Activated T-helper 17 cell treated with anti-CD3 and anti-CD28 coated beads, Interleukin-2, amount 50 U/mL, for 72 hours (primary cell): ENCODE measurements at places on chromosomes 6 and 20. TPM values are rescaled to one million over a fixed set of nuclear protein-coding genes. Genes with fewer than 3 reads are reported as not detected.

The TCP11 gene
- total RNA-seq = not detected

The GPX5 gene
- total RNA-seq = not detected

The MAN1A1 gene
- total RNA-seq = 19.1 TPM

GRCh38 chr6:39791850-39792539 is at the start of gene DAAM2:
Gene DAAM2 (plus strand): TSS chr6:39792376. CDS start chr6:39856303, 63,927 bp downstream.
- no peak for ATAC-seq

DNA sequence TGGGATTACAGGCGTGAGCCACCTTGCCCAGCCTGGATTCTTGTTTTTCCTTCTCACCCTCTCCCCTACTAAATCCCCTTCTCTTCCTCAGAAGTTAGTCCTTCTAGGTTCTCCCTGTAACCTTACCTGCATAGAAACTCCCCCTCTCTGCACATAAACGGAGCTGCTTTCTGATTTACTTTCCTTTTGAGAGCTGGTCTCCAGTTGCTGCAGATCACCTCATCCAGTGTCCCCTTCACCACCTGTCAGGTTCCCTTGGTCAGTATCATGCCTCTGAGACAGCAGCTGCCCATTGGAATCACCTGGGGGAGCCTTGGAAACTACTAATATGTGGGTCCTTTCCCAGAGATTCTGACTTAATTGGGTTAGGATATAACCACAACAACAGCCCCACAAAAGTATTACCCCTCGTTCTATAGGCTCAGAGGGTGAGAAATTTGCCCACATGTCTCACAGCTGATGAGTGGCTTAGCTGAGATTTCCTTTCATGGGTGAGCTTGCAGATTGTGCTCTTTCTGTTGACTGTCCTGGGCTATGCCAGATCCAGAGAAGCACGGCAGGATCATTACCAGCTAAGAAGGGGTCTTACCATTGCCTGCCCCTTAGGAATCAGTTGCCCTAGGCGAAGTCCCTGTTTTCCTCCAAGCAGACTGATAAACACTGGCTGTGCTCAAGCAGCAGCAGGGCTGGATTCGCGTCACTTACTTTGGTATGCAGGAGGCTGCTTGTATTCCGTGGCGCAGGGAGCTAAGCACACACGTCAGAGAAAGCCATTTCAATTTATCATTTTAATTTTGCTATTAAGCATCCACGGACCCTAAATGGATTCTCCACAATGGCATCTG is 51.3 kb downstream of the AKAP12 start:
- no peak for ATAC-seq

- no peak for ATAC-seq
These were observed 43.0 kb downstream of the TPD52L1 start for GRCh38 chr6:125196613-125197012.

DNA sequence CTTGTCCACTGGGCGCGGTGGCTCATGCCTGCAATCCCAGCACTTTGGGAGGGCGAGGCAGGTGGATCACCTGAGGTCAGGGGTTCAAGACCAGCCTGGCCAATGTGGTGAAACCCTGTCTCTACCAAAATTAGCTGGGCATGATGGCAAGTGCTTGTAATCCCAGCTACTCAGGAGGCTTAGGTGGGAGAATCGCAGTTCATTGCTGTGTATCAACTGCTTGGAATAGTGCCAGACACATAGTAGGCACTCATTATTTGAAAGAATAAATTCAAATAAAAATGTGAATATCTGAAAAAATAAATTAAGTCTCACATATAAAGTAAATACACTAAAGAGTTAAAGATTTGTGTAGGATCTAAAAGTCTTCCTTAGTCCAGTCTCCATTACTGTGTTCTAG is 1.9 kb downstream of the PAK1IP1 start:
- ATAC-seq = no peak

DNA sequence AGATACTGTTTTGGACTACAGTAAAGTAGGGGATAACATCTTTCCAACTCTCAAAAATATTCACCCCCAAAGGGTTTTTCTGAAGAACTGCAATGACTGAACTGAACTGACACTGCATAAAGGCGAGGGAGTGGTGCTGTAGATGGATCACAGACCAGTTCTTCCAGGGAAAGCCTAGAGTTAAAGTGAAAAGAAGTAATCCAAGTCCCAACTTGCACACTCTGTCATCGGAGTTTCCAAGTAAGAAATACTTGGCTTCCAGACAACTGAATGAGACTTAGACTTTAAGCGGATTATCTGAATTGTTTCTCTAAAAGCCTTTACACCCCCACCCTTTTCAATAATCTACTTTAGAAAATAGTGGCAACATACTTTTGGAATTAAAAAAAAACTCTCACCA is 134.1 kb upstream of the PREP start:
- no peak for ATAC-seq

- ATAC-seq = no peak
These were observed 52.7 kb downstream of the IL22RA2 start for GRCh38 chr6:137120748-137121147.

DNA sequence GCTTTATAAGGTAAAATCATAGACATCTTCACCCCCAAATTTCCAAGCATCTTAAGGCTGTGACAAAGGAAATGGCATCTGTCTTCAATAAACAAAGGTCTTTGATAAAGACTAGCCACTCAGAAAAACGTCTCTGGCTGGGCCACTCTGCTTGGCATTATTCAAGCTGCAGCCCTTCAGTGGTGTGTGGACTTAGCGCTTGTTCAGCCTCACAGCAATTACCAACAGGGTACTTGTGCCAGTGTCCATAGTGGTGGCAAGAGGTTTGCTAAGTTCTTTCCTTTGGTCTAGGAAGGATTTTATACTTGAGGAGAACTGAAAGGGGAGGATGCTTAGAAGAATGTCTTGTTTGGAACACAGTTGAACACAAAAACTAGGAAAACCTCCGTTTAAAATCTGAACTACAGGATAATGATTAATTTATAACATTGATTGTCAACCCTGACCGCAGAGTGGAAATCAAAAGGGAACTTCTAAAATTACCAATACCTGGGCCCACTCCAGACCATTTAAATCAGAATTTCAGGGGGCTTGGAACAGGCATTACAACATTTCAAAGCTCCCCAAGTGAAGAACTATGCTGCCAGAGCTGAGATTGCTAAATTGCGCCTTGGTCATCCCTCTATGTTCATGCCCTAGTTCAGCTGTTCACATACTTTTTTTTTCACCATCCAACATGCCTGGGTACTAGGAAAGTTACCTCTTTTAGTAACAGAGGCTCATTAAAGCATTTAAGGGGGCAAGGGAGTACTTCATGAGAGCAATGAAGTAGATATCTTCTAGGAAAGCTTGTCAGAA is 378.5 kb downstream of the FRK start:
- no peak for ATAC-seq

DNA sequence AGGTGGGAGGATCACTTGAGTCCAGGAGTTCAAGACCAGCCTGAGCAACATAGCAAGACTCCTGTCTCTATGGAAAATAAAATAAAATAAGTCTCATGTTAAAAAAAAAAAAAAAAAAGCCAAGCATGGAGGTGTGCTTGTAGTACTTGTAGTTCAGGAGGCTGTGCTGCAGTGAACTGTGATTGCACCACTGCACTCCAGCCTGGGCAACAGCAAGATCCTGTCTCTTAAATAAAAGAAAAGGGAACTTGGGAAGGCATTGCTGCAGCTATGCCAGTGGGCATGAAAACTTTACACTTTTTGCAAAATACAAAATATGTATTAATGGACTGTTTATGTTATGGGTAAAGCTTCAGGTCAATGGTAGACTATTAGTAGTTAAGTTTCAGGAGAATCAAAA is 37.5 kb upstream of the REV3L start:
- ATAC-seq = no peak

GRCh38 chr20:34624629-34625028 is 52.3 kb downstream of the PIGU start:
- no peak for ATAC-seq
